ENCODE measurements at places on chromosomes 7 and 10. TPM values are rescaled to one million over a fixed set of nuclear protein-coding genes. Genes with fewer than 3 reads are reported as not detected.

GRCh38 chr10:60148266-60148840, 241.3 kb downstream of the ANK3 start:
- H3K4me1 ChIP-seq, result peaks cover 20% of the 10 kb centered on the region
- no peaks in the 10 kb centered on the region for H3K27me3 ChIP-seq
- no peak overlapping the region for H3K4me3 ChIP-seq
- no peak for DNase-seq
- no peaks in the 10 kb centered on the region for H3K36me3 ChIP-seq

IKZF1 gene
- total RNA-seq, result 4.9 TPM

TAS2R41 gene
- total RNA-seq, result not detected

- no peaks in the 10 kb centered on the region for H3K27me3 ChIP-seq
- peaks cover 11% of the 10 kb centered on the region for H3K4me1 ChIP-seq
- H3K4me3 ChIP-seq, result no peak overlapping the region
- H3K36me3 ChIP-seq, result no peaks in the 10 kb centered on the region
- H3K27ac ChIP-seq, result no peak overlapping the region
Measured at GRCh38 chr7:133292631-133293030, 39.8 kb downstream of the EXOC4 start.

DNA sequence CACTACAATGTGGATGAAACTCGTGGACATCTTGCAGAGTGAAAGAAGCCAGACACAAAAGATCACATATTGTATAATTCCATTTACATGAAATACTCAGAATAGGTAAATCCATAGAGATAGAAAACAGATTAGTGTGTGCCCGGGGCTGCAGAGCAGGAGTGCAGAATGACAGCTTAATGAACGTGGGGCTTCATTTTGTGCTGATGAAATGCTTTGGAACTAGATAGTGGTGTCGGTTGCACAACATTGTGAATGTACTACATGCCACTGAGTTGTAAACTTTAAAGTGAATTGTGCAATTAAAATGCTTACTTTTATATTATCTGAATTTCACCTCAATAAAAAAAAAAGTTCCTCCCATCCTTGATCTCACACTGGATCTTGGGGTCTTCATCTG, 31.8 kb upstream of the CARD11 start:
- H3K27ac ChIP-seq, result no peak overlapping the region
- H3K4me1 ChIP-seq, result no peaks in the 10 kb centered on the region
- DNase-seq, result no peak
- no peaks in the 10 kb centered on the region for H3K27me3 ChIP-seq
- no peak overlapping the region for H3K4me3 ChIP-seq

DNA sequence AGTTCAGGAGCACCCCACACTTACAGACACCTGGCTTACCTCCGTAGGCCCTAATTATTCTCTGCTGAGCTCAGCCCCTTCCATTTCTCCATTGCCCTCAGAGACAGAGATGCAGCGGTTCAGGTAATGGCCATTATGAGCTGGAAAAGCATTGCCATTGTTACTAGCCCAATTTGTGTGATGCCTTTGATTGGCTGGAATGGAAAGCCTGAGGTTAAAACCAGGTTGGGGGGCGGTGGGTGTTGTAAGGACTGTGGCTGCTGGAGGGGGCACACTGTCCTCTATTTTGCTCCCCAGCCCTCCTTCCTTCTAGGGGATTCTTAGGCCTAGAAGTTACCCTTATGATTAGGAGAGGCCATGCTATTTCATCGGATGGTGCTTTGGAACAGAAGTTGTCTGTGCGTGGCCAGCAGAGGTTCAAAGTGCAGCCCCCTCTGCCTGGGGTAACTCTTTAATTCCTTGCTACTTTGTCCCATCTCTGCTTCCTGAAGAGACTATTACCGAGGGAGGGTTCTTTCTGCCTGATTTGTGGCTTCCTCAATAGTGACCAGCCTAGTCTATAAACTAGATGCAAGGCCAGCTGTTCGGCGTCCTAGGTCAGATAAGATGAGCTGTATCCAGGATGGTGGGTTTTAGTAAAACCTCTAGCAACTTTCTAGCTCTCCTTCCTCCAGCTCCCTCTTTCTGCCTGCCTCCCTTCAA, 14.2 kb upstream of the ACSL5 start:
- H3K27ac ChIP-seq, result no peak overlapping the region
- H3K27me3 ChIP-seq, result no peaks in the 10 kb centered on the region

- no peak for DNase-seq
- no peak overlapping the region for H3K27ac ChIP-seq
- no peaks in the 10 kb centered on the region for H3K4me1 ChIP-seq
- H3K4me3 ChIP-seq, result no peak overlapping the region
Measured at GRCh38 chr10:58104351-58104751, 163.3 kb downstream of the IPMK start.

GRCh38 chr10:80474597-80474910, 20.4 kb downstream of the TSPAN14 start:
- peaks cover 5% of the 10 kb centered on the region for H3K36me3 ChIP-seq
- H3K27ac ChIP-seq, result peak overlapping the region; percentile 76
- peaks cover 89% of the 10 kb centered on the region for H3K4me1 ChIP-seq
- no peak overlapping the region for H3K4me3 ChIP-seq

GRCh38 chr10:6161921-6162320, 40.8 kb upstream of the PFKFB3 start:
- H3K27ac ChIP-seq, result no peak overlapping the region
- no peak for DNase-seq
- no peak overlapping the region for H3K4me3 ChIP-seq

DNA sequence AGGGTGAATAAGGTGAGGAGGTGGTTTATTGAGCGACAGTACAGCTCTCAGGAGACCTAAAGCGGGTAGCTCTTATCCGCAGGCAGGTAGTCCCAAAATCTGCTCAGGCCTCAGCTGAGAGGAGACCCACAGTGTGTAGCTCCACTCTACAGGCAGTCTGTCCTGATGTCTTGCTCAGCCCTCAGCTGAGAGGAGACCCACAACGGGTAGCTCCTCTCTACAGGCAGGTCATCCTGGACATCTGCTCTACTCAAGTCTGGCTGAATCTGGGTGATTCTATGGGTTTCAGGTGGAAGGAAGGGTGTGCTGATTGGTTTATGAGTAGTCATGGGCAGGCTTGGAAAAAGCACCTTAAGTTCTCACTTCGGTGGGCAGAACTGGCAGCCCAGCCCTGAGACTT, 55.6 kb upstream of the ABCB5 start:
- no peak overlapping the region for H3K4me3 ChIP-seq
- no peaks in the 10 kb centered on the region for H3K4me1 ChIP-seq
- DNase-seq, result no peak
- no peak overlapping the region for H3K27ac ChIP-seq
- H3K27me3 ChIP-seq, result no peaks in the 10 kb centered on the region
- no peaks in the 10 kb centered on the region for H3K36me3 ChIP-seq

DNA sequence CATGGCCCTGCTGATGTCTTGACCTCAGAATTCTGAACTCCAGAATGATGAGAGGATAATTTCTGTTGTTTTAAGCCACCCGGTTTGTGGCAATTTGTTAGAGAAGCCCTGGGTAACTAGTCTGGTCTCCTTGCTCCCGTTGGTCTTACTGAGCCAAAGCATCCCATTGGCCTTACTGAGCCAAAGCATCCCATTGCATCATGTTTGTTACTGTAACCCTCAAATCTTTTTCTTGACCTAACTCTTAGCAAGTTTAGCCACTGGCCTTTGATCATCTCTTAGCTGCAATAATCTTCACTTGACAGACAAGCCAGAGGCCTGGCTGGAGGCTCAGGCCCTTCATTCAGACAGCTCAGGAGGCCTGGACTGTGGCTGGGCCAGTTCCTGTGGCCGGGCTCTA, 21.8 kb downstream of the TBXAS1 start:
- DNase-seq, result no peak
- no peaks in the 10 kb centered on the region for H3K36me3 ChIP-seq

DNA sequence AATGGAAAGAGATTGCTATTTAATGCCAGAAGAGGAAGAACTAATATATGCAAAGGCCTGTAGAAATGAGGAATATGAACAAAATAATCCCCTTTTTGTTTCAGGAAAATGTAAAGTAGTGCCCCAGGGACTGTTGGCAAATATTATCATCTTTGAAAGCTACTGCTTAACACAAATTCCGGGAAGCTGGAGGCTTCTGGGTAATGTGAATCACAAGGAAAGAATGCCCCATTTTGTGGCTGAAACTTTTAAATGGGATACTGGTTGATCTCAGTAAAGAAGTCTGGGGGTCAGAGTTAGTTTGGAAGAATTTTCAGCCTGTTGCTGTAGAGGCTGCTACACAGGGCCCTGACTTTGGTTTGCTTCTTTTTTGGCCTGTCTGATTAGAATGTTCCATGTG, 141.0 kb downstream of the PTEN start:
- H3K27me3 ChIP-seq, result no peaks in the 10 kb centered on the region
- no peaks in the 10 kb centered on the region for H3K36me3 ChIP-seq
- no peak overlapping the region for H3K4me3 ChIP-seq
- no peaks in the 10 kb centered on the region for H3K4me1 ChIP-seq
- no peak overlapping the region for H3K27ac ChIP-seq

NPC1L1 gene
- total RNA-seq, result 0.19 TPM

ANKRD61 gene
- 0.26 TPM for total RNA-seq

GRCh38 chr10:49559476-49559875, 20.6 kb upstream of the ERCC6 start:
- H3K36me3 ChIP-seq, result no peaks in the 10 kb centered on the region
- H3K4me1 ChIP-seq, result no peaks in the 10 kb centered on the region
- no peak overlapping the region for H3K27ac ChIP-seq
- DNase-seq, result no peak

CTAGE8 gene
- total RNA-seq, result 4.5 TPM

GRCh38 chr7:151207804-151208203, 2.5 kb downstream of the H2BK1 start:
- H3K27ac ChIP-seq, result no peak overlapping the region
- no peaks in the 10 kb centered on the region for H3K4me1 ChIP-seq
- no peak for DNase-seq
- no peak overlapping the region for H3K4me3 ChIP-seq

CD36 gene
- total RNA-seq, result 85.5 TPM

SEMA3D gene
- 0.06 TPM for total RNA-seq

- no peaks in the 10 kb centered on the region for H3K36me3 ChIP-seq
- H3K27me3 ChIP-seq, result no peaks in the 10 kb centered on the region
- peaks cover 9% of the 10 kb centered on the region for H3K4me1 ChIP-seq
- DNase-seq, result no peak
- H3K4me3 ChIP-seq, result no peak overlapping the region
Measured at GRCh38 chr7:132499487-132499886, 76.8 kb downstream of the PLXNA4 start.

DNA sequence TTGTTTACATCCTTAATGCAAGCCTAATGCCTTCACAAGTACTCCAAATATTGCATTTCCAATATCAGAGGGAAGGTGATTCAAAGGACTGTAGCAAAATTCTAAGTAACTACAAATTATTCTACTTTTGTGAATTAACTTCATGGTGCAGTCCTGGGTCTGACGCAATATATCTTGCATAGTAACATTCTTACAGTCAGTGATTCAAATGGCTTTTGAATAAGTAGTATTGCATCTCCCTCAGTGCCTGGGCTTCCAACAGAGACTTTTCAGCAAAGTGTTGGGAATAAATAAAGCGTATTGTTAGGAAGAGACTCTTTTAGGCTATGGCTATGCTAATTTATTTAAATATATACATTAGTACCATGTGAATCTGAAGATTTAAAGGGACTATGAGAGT, 564.7 kb upstream of the COBL start:
- H3K4me3 ChIP-seq, result no peak overlapping the region
- H3K27ac ChIP-seq, result no peak overlapping the region
- no peaks in the 10 kb centered on the region for H3K4me1 ChIP-seq
- no peak for DNase-seq
- no peaks in the 10 kb centered on the region for H3K36me3 ChIP-seq

- DNase-seq, result peak; percentile 34
- H3K4me3 ChIP-seq, result peak overlapping the region; percentile 37
- H3K36me3 ChIP-seq, result no peaks in the 10 kb centered on the region
- H3K27ac ChIP-seq, result peak overlapping the region; percentile 25
- H3K27me3 ChIP-seq, result no peaks in the 10 kb centered on the region
Measured at GRCh38 chr10:30529373-30529998, 95.5 kb downstream of the MAP3K8 start.

GRCh38 chr7:2640482-2640830, 8.7 kb downstream of the TTYH3 start:
- H3K36me3 ChIP-seq, result no peaks in the 10 kb centered on the region
- peaks cover 57% of the 10 kb centered on the region for H3K4me1 ChIP-seq
- no peak for DNase-seq
- no peaks in the 10 kb centered on the region for H3K27me3 ChIP-seq
- no peak overlapping the region for H3K4me3 ChIP-seq

GRCh38 chr10:132420981-132421846, 24.2 kb downstream of the PWWP2B start:
- H3K4me1 ChIP-seq, result peaks cover 55% of the 10 kb centered on the region
- no peak for DNase-seq
- no peaks in the 10 kb centered on the region for H3K27me3 ChIP-seq
- H3K27ac ChIP-seq, result peak overlapping the region; percentile 90
- H3K4me3 ChIP-seq, result peak overlapping the region; percentile 46

UNCX gene
- total RNA-seq, result not detected

- H3K36me3 ChIP-seq, result no peaks in the 10 kb centered on the region
- no peak overlapping the region for H3K27ac ChIP-seq
Measured at GRCh38 chr10:124378881-124379471, 39.7 kb downstream of the OAT start.

DNA sequence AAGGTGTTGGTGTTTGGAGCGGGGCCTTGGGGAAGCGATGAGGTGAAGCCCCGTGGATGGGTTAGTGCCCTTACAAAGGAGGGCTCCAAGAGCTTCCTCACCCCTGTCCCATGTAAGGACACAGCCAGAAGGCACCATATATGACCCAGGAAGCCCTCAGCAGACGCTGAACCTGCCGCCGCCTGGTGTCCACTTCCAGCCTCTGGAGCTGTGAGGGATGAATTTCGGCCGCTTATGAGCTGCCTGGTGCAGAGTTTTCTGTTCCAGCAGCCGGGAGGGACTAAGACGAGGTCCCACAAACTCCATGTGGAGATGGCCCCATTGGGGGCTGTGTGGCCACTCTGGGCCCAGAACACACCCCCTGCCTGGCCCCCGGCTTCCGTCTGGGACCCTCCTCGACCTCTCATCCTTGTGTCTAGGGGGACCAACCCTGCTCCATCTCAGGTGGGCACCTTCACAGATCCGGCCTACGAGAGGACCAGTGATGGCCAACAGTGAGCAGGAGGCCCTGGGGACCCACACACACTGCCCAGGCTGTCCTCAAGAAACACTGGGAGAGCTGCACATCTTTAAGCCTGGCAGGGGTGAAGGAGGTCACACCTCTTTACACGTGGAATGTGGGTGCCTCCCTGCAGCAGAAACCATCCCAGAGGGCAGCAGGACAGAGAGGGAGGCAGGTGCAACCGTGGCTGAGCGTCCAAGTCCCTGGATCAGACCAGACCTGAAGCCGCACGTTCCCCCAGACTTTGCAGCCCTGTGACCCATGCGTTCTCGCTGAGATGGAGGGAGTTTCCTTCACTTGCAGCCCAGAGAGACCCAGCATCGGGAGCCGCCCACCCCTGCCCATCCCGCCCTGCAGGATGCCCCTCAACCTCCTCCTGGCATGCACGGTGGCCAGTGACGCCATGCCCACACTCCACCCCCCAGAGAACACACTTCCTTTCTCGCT, 96.1 kb downstream of the PDGFA start:
- H3K27me3 ChIP-seq, result no peaks in the 10 kb centered on the region
- H3K27ac ChIP-seq, result no peak overlapping the region
- H3K36me3 ChIP-seq, result no peaks in the 10 kb centered on the region
- H3K4me3 ChIP-seq, result no peak overlapping the region

CALCR gene
- total RNA-seq, result not detected

GRCh38 chr7:19982841-19983835, 209.7 kb upstream of the TMEM196 start:
- DNase-seq, result no peak
- no peaks in the 10 kb centered on the region for H3K4me1 ChIP-seq
- no peak overlapping the region for H3K27ac ChIP-seq

GRCh38 chr10:96764425-96765060, 44.2 kb upstream of the PIK3AP1 start:
- H3K4me3 ChIP-seq, result no peak overlapping the region
- H3K4me1 ChIP-seq, result no peaks in the 10 kb centered on the region
- H3K27me3 ChIP-seq, result no peaks in the 10 kb centered on the region
- H3K36me3 ChIP-seq, result no peaks in the 10 kb centered on the region
- H3K27ac ChIP-seq, result no peak overlapping the region

LAMB4 gene
- total RNA-seq, result 15.3 TPM

Measured in esophagus squamous epithelium (tissue), 5 donors.